ENCODE measurements at places on chromosomes 7 and 10. TPM values are rescaled to one million over a fixed set of nuclear protein-coding genes. Genes with fewer than 3 reads are reported as not detected.
A peak's percentile ranks its signal among the peaks of the same experiment; 100 is the strongest.

WNT8B gene
- polyA plus RNA-seq, result not detected

ASL gene
- polyA plus RNA-seq, result 12.0 TPM

- no peak for DNase-seq
Measured at GRCh38 chr7:46663025-46663424, 742.0 kb upstream of the IGFBP3 start.

GRCh38 chr10:3838460-3839437, 53.7 kb upstream of the KLF6 start:
- peak; percentile 9 for DNase-seq

DNA sequence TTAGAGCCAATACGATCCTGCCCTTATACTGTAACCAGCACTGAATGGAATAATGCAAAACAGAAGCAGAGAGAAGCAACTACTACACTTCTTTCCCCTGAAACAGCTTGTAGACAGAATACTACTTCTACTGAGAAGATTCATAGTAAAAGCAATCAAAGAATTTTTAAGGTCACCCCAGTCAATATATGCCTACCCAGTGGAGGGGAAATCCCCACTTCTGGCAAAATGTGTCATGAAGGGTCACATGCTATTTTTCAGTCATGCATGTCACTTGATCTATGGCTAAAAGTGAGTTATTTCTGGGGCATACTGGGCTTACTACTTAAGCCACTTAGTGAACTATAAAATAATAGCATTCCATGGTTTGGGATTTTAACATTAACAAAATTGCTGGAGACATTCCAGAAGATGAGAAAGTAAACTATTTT, 25.6 kb downstream of the IRF5 start:
- peak; percentile 71 for DNase-seq

DNA sequence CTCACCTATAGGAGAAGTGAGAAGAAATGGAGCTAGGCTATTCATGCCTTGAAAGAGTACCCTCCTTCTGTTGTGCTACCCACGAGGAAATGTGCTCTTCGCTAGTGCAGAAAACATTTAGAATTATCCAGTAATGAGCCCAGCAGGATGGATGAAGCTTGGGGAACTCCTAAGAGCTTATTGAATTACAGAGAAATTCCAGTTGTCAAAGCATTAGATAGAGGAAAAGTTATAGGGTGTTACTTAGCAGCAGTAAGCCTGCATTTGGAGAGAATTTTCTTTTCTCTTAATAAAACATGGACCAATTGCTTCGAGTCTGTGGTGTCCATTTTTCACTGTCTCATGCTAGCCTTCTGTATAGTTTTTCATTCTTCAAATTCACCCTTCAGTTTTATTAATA, 5.0 kb downstream of the R3HCC1L start:
- DNase-seq, result no peak

- DNase-seq, result no peak
Measured at GRCh38 chr10:68594405-68594804, 34.3 kb downstream of the TET1 start.

- no peak for DNase-seq
Measured at GRCh38 chr7:11191081-11191480, 217.4 kb downstream of the PHF14 start.
